ENCODE measurements at places on chromosomes 1 and 21.

DNA sequence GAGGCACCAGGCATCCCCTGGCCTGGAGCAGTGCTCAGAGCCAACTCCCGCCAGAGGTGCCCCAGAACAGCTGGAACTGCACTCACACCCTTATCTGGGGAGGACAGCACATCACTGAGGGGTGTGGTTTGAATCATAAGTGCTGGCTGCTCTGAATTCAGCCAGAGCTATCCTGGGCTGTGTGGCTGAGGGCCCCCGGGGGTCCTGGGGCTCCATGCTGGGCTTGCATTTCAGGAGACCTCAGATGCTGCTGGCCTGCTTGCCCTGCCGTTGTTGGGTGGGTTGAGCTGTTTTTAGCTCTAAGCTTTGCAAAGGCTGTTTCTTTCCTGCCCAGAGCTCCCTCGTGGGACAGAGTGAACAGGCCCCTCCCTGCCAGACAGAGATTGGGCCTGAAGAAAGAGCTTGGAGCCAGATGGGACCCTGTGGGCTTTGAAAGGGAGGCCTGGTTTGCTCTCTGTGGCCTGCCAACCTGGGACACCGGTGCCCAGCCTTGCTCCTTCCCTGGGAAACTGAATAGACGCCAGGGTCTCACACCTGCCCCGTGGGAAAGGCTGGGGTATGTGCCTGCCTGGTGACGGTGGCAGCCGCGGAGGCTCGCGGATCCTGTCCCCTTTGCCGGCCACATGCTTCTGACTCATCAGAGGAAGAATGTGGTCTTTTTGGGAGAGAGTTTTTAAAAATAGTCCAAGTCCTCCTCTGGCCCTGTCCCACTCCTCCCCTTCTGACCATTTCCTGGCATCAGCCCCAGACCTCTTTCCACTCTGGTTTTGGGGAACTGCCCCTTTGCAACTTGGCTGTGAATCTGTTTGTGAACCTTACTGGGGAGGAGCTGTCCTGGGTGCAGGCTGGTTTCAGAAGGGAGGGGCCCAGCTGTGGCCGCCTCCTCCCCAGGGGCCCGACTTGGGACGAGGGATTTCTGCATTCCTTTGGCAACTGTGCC, 30.0 kb downstream of the ARHGEF10L start:
- no peak for DNase-seq

DNA sequence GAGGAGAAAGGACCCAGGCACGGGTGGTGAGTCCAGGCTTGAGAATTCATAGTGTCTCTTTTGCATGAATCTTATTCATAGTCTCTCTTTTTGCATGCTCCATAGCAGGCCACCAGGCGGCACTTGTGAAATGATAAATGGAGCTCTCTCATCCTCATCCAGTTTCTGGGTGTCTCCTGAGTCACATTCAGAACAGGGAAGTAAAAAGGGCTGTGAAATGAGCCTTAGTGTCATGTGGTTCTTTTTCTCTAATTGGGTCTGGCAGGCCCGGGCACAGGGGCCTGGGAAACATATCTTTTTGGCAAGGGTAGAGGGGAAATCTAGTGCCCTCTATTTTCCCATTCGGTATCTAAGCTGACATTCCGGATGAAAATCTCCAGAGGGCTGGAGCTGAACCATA, 19.1 kb upstream of the NCF2 start:
- DNase-seq, result no peak

DNA sequence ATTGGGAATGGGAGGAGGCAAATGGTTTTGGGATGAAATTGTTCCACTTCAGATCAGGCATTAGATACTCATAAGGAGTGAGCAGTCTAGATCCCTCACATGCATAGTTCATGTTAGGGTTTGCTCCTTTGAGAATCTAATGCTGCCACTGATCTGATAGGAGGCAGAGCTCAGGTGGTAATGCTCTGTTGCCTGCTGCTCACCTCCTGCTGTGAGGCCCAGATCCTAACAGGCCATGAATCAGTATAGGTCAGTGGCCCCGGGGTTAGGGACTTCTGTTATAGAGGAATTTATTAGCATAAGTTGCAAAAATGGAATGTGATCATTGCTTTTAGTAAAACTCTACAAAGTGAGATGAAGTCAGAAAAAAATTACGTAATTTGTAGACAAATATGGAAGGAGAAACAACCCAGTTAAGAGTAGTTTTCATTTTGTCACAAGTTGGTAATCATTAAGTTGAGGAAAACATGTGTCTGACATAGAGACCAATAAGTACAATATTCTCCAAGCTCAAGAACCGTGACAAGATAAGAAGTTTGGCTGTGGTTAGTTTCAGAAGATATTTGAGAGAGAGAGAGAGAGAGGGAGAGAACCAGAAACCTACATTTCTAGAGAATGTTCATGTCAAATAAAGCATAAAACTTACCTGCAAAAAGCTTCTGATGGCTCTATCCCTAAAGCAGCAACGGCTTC, 689.7 kb upstream of the PRMT6 start:
- no peak for DNase-seq

GRCh38 chr1:206729507-206729906, 41.1 kb upstream of the IL19 start:
- no peak for DNase-seq

- peak; percentile 24 for DNase-seq
Measured at GRCh38 chr1:53294567-53294966, 33.3 kb downstream of the LRP8 start.

DNA sequence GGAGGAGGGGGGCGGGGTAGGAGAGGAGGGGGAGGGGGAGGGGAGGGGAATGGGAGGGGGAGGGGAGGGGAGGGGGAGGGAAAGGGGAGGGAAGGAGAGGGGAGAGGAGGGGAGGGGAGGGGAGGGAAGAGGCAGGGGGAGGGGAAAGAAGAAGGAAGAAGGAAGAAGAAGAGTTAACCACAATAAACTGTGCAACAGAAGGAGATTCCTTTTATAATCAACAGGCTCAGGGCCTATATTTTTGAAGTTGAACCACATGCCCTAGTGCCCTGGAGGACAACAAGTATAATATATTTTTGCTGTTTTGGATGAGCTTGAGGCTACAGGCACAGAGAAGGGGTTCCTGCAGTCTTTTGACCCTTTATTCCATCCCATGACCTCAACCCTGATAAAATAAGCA, 228.2 kb upstream of the IRF2BP2 start:
- DNase-seq, result no peak

DNA sequence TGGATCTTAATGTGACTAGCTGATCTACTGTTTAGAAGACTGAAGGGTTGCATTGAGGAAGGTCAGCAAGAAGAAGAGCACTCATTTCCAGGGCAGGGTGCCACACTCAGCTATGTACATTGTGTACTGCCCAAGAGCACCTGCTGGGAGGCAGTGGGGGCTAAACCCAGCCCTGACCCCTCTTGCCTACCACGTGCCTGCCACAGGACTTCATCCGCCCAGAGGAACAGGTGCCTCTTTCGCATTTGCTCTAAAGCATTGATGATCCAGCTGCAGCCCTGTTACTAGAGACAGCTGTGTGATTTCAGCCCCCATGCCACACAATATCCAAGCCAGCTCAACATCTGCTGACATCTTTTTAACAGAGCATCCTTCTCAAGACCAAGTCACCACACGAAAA, 341.8 kb downstream of the LMX1A start:
- no peak for DNase-seq

GRCh38 chr1:41847733-41848132, 71.0 kb downstream of the HIVEP3 start:
- DNase-seq, result no peak

DNA sequence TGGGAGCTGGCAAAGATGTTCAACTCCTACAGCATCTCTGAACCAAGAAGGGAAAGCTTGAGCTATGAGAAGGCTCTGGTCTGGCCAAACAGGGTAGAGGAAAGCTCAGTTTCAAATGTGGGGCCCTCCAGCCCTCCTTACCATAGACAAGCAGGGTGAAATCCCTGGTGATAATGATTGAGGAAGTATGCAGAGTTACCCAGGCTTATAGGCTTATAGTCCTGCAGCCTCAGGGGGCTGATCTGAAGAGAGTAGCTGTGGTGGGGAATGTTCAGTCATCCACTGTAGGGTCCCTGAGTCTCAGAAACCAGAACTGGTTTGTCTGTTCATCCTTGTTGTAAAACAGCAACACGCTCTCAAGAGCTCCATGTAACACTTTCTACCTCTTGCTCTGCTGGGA, 19.8 kb upstream of the LY9 start:
- DNase-seq, result no peak

DNA sequence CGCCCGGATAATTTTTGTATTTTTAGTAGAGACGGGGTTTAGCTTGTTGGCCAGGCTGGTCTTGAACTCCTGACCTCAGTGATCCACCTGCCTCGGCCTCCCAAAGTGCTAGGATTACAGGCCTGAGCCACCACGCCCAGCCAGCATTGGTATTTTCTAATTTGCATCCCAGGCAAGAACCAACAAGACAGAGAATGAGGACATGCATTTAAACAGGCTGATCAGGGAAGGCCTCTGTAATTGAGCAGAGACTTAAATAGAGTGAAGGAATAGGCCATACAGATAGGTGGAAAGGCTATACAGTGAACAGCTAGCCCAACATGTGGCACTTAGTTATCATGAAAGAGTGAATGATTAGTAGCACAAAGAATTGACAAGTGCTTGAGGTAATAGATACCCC, 230.4 kb downstream of the SLC35F3 start:
- DNase-seq, result no peak

GRCh38 chr1:198660341-198661261, 21.8 kb downstream of the PTPRC start:
- DNase-seq, result no peak

DNA sequence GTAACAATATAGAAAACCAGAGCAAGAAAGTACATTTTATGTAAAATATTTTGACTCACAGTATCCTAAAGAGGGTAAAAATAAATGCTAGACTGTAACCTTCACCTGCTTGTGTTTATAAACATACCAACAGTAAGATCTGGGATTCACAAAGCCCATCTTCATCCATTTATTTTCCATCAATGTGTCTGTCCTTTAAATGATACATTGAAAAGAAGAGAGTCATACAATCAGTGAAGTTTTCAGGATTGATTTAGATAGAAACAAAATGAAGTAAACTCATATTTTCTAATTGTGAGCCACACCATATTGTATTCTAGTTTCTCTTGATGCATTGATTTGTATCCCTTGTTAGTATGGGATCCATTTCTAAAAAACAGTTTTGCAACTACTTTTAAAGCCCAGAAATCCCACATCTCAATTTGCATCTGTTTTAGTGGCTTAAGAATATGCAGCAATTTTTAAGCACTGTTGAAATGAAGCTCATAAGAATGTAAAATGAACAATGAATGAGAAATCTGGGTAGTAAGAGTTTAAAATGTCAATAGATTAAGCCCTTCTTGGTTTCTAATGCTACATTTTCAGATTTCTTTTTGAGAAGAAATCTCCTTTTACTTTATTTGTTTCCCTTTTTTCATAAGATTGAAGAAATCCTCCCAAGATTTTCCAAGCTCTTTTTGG, 548.1 kb upstream of the ADGRL2 start:
- DNase-seq, result no peak

GRCh38 chr1:61140778-61141177, 58.4 kb downstream of the NFIA start:
- no peak for DNase-seq

- DNase-seq, result no peak
Measured at GRCh38 chr1:107912656-107913055, 52.3 kb downstream of the VAV3 start.

- DNase-seq, result no peak
Measured at GRCh38 chr21:33655588-33656221, 13.4 kb downstream of the ITSN1 start.

GRCh38 chr1:176837708-176838107, 326.8 kb downstream of the ASTN1 start:
- DNase-seq, result no peak

GRCh38 chr1:175126347-175126746, 58.7 kb downstream of the TNN start:
- DNase-seq, result no peak

GRCh38 chr21:28127175-28127785, 865.4 kb downstream of the LTN1 start:
- DNase-seq, result no peak

- no peak for DNase-seq
Measured at GRCh38 chr1:41611932-41612450, 127.5 kb upstream of the EDN2 start.

DNA sequence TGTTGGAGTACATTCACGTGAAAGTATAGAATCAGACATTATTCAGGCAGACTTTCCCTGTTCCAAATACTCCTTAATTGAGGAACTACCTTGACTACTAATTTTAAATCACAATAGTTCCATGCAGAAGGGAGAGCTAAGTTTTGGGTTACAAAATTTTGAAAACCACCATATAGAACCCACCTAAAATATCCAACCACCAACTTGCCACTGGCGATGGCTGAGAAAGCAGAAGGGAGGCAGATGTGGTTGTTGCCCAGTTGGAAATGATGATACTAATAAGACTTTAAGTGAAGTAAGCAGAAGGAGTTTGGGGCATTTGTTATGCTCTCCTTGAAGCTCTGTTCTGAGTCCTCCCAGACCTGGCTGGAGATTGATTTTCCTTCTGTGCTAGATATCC, 190.7 kb downstream of the HLX start:
- DNase-seq, result no peak

GRCh38 chr1:188782220-188782841, 1695.3 kb downstream of the BRINP3 start:
- DNase-seq, result no peak

DNA sequence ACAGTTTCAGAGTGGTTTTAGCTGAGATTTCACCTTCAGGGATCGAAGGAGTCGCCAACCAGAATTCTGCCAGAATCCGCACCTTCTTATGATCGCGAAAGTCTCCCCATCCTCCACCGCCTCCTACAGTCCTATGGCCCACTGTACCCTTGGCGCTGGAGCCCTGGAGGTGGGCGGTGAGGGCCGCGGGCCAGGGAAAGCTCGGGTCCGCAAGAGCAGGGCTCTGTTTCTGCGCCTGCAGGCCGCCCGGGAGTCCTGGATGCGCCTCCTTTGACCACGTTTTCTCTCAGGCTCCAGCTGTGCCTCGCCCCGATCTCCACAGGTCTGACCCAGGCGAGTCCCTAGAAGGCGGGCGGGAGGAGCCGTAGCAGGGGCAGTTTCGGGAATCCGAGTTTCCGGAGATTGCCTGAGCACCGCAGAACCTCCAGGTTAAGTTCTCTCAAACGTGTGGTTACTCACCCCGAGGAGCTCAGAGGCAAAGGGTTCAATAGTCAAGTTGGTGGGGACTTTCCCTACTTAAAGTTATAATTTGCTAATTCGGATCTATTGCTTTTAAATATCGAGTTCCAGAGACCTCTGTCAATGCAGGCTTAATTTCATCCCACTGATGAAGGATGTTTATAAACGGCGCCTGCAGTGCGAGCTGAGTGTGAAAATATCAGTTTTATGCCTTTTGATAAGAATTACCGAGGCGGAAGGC, 3.2 kb upstream of the LHX8 start:
- no peak for DNase-seq

- DNase-seq, result no peak
Measured at GRCh38 chr1:236421850-236422516, 27.9 kb downstream of the EDARADD start.

DNA sequence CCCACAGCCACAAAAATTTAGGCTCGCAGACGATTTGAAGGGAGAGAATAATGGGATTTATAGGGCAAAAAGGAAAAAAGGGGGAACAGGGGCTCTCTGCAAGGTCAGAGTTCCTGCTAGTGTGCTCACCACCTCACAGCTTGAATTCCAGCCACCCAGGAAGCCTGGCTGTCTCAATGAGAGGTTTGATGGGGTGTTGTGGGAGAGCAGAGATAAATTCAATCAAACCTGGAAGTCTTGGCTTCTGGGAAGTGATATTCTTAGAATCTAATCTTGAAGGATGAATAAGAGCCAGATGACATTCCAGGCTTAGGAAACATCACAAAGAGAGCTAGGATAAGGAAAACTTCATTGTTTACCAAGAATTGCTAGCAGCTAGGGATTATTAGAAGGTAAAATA, 47.4 kb upstream of the C21orf91 start:
- no peak for DNase-seq

Data from stimulated activated CD4-positive, alpha-beta T cell treated with anti-CD3 and anti-CD28 coated beads, TNF-alpha, amount 100 ng/mL, for 24 hours (primary cell).